ENCODE measurements at places on chromosomes 3 and 15. TPM values are rescaled to one million over a fixed set of nuclear protein-coding genes. Genes with fewer than 3 reads are reported as not detected.

DNA sequence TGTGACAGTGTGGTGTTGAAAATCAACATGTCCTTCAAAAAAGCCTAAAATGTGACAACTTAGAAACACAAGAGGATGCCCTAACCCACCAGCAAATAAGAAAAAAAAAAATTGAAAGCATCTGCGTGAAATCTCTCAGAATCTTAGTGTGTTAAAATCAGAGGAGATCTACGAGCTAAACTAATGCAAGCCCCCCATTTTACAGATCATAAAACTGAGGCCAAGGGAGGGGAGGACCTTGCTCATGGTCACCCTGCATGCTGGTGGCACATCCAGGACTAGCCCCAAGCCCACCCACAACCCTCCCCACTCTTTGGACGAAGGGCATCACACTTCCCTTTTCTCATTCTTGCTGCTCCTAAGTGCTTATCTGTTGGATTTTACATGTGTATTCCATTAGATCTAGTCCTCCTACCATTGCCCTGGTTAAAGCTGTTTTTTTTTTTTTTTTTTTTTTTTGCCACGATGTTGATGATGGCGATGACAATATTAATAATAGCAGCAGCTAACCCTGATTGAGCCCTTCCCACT lies 29.1 kb upstream of the NOX5 start:
- no peaks in the 10 kb centered on the region for H3K36me3 ChIP-seq
- no peak for DNase-seq
- H3K4me1 ChIP-seq, result no peaks in the 10 kb centered on the region
- H3K27ac ChIP-seq, result no peak overlapping the region
- H3K27me3 ChIP-seq, result peaks cover 7% of the 10 kb centered on the region

GRCh38 chr3:18238332-18238731 lies 186.8 kb downstream of the SATB1 start:
- no peak overlapping the region for H3K4me3 ChIP-seq
- no peaks in the 10 kb centered on the region for H3K27me3 ChIP-seq
- H3K27ac ChIP-seq, result no peak overlapping the region

GRCh38 chr15:45892182-45892581 lies 257.4 kb downstream of the SQOR start:
- no peak overlapping the region for H3K4me3 ChIP-seq
- no peak for DNase-seq
- peaks cover 11% of the 10 kb centered on the region for H3K4me1 ChIP-seq
- no peaks in the 10 kb centered on the region for H3K27me3 ChIP-seq
- H3K36me3 ChIP-seq, result no peaks in the 10 kb centered on the region

- DNase-seq, result no peak
- H3K27ac ChIP-seq, result no peak overlapping the region
- H3K27me3 ChIP-seq, result no peaks in the 10 kb centered on the region
- no peaks in the 10 kb centered on the region for H3K36me3 ChIP-seq
- no peak overlapping the region for H3K4me3 ChIP-seq
These were observed 515.4 kb downstream of the DIPK2A start for GRCh38 chr3:144487011-144487410.

- no peaks in the 10 kb centered on the region for H3K27me3 ChIP-seq
- no peak overlapping the region for H3K4me3 ChIP-seq
These were observed 148.2 kb downstream of the CMSS1 start for GRCh38 chr3:99965681-99966408.

- DNase-seq, result no peak
- H3K36me3 ChIP-seq, result no peaks in the 10 kb centered on the region
- peaks cover 8% of the 10 kb centered on the region for H3K27me3 ChIP-seq
- no peak overlapping the region for H3K27ac ChIP-seq
- H3K4me1 ChIP-seq, result no peaks in the 10 kb centered on the region
- H3K4me3 ChIP-seq, result no peak overlapping the region
These were observed 14.4 kb upstream of the ACAN start for GRCh38 chr15:88788816-88789215.

DNA sequence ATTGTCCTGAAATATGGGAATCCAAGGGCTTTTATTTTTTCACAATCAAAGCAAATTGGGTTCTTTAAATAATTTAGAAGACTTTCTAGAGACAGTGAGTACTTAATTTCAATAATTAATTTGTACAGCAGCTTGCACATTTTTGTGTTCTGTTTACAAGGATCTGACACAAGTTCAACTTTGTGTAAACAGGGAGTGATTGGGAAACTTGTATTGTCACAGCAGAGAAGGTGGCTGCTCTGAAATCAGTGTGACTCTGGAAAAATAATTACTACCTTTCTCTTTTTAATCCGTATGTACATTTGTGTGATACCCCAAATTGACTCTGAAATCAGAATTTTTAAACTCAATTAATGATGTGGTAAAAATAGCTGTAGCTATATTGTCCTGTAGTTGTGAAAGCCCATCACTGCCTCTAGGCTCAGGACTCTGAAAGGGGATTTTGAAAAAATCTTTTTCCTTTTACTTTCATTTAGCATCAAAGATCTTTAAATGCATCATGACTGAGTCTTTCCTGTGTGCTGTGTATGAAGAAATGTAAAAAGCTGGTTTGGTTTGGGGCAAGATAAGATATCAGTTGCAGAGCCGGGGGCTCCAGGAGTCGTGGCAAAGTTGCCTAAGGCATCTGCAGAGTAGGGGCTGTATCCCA lies 45.1 kb downstream of the MFSD1 start:
- H3K4me1 ChIP-seq, result no peaks in the 10 kb centered on the region
- H3K4me3 ChIP-seq, result no peak overlapping the region
- no peaks in the 10 kb centered on the region for H3K27me3 ChIP-seq
- H3K27ac ChIP-seq, result no peak overlapping the region

GRCh38 chr15:71096676-71097075 lies 18.6 kb upstream of the THSD4 start:
- no peak overlapping the region for H3K27ac ChIP-seq
- H3K4me1 ChIP-seq, result no peaks in the 10 kb centered on the region
- H3K36me3 ChIP-seq, result no peaks in the 10 kb centered on the region
- no peaks in the 10 kb centered on the region for H3K27me3 ChIP-seq
- no peak overlapping the region for H3K4me3 ChIP-seq
- no peak for DNase-seq

GRCh38 chr3:45026038-45026437 lies at the start of gene CLEC3B:
Gene CLEC3B, plus strand, starts transcription at chr3:45026303. Its CDS starts 60 bp downstream, at chr3:45026363.
- DNase-seq, result peak; percentile 33
- no peaks in the 10 kb centered on the region for H3K36me3 ChIP-seq

GRCh38 chr3:78048698-78049097 lies 1008.8 kb downstream of the ROBO2 start:
- H3K4me3 ChIP-seq, result no peak overlapping the region
- no peak overlapping the region for H3K27ac ChIP-seq
- no peaks in the 10 kb centered on the region for H3K36me3 ChIP-seq
- no peaks in the 10 kb centered on the region for H3K4me1 ChIP-seq

DNA sequence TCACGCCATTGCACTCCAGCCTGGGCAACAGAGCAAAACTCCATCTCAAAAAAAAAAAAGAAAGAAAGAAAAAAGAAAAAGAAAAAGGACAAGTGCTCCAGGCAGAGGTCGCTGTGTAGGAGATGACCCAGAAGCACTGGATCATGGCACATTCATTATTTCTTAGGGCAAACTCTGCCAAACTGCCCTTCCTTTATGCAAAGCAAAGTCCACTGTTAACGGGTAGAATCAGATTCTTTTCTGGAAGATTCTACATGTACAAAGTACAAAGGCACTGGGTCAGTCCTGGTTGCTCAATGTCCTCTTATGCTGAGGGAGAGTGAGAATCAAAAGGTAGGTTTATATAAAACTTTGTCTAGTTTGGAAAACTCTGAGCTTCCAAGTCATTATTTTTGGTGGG lies 144.9 kb downstream of the FEZF2 start:
- H3K36me3 ChIP-seq, result no peaks in the 10 kb centered on the region
- H3K27ac ChIP-seq, result no peak overlapping the region
- DNase-seq, result no peak
- H3K4me3 ChIP-seq, result no peak overlapping the region

The ARPIN gene
- 24.1 TPM for total RNA-seq

The ZMYND10 gene
- total RNA-seq, result not detected

The GOLGA8H gene
- total RNA-seq, result 0.32 TPM

The DOCK3 gene
- total RNA-seq, result 0.41 TPM
